ENCODE measurements at places on chromosomes 4 and X. TPM values are rescaled to one million over a fixed set of nuclear protein-coding genes. Genes with fewer than 3 reads are reported as not detected.

- no peaks in the 10 kb centered on the region for H3K4me1 ChIP-seq
- no peaks in the 10 kb centered on the region for H3K27me3 ChIP-seq
- no peak overlapping the region for H3K27ac ChIP-seq
Observed at GRCh38 chrX:1419545-1420355, 27.8 kb upstream of the SLC25A6 start.

- H3K36me3 ChIP-seq: no peaks in the 10 kb centered on the region
- no peak for DNase-seq
- no peak overlapping the region for H3K4me3 ChIP-seq
- H3K27ac ChIP-seq: no peak overlapping the region
Observed at GRCh38 chrX:148929686-148930085, 429.3 kb downstream of the AFF2 start.

GRCh38 chrX:79444694-79445210 is 77.6 kb upstream of the ITM2A start:
- no peak overlapping the region for H3K4me3 ChIP-seq
- no peaks in the 10 kb centered on the region for H3K27me3 ChIP-seq
- H3K27ac ChIP-seq: no peak overlapping the region
- DNase-seq: no peak

DNA sequence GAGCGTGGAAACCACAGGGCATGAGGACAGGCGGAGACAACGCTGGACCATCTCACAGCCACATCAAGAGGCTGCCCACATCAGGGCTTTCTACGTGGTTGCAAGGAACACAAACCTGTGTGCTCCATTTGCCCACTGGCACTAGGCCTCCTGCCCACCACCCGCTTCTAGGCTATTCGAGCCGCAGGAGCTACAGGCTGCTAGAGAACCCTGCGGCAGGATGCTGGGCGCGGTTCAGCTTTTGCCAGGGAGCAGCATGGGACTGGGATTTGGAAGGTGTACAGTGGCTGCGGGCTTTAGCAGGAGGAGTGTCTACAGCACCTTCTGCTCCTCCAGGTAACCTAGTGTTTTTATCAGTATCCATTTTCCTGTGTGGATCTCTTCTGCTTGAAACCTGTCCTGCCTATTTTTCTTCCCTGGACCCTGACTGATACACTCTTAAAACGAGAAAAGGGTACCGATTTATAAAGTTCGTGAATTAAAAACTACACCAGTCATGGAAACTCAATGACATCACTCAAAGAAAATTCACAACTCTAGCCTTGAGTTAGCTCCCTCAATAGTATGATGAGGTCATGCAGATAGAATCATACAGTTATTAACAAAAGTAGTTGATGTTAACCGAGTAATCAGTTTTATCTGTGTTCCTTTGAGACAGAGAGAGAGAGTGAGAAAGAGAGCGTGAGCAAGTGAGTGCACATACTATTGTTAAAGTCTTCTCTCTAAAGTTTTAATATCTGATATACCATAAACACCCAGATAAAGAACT is 12.8 kb downstream of the NOP14 start:
- H3K27ac ChIP-seq: no peak overlapping the region
- no peak for DNase-seq
- H3K4me3 ChIP-seq: no peak overlapping the region
- no peaks in the 10 kb centered on the region for H3K27me3 ChIP-seq
- peaks cover 92% of the 10 kb centered on the region for H3K36me3 ChIP-seq

- no peaks in the 10 kb centered on the region for H3K36me3 ChIP-seq
- no peaks in the 10 kb centered on the region for H3K27me3 ChIP-seq
Observed at GRCh38 chr4:168667921-168668320, 171.1 kb downstream of the PALLD start.

DNA sequence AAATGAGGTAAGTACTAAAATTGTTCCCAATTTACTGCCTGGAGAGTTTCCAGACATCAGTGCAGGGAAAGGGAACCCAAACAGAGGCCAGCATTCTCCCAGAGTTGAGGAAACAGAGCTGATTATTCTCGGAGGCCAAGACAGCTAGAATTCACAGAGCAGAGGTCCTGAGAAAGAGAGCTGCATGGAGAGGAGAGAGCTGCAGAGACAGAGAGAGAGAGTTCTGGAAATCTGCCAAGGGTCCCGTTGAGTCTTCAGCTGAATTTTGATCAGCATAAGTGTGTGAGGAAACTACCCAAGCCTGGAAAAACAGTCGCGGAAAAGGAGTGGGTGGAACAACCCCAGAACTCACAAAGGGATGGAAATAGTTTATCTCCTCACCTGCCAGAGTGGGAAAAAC is 43.8 kb upstream of the GPR173 start:
- no peak for DNase-seq
- H3K27ac ChIP-seq: peak overlapping the region; percentile 23
- H3K4me1 ChIP-seq: peaks cover 13% of the 10 kb centered on the region
- peaks cover 8% of the 10 kb centered on the region for H3K27me3 ChIP-seq
- no peaks in the 10 kb centered on the region for H3K36me3 ChIP-seq

DNA sequence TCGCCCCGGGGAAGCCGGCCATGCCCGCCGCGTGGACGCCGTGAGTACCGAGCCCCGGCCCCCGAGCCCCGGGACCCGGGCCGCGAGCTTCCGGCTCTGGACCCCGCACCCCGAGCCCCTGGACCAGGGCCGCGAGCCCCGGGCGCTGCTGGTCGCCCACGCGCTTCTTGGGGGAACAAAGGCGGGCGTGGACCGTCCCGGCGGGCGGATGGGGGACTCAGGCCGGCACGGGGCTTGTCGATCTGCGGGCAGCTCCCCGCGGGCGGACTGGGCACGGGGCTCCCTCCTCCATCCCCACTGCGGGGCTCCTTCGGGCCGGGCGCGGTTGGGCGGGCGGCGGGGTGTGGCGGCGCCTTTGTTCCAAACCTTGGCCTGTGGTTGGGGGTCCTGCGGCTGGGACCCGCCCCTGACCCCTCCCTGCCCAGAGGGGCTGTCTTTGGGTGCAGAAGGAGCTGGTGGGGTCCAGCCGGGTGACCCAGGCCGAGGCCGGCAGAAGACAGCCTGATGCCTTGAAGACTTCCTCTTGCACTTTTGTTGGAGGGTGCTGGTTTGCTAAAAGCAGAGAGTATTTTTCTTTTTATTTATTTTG is 25.2 kb upstream of the ADD1 start:
- H3K27ac ChIP-seq: peak overlapping the region; percentile 50
- peaks cover 19% of the 10 kb centered on the region for H3K36me3 ChIP-seq
- peaks cover 30% of the 10 kb centered on the region for H3K4me1 ChIP-seq

DNA sequence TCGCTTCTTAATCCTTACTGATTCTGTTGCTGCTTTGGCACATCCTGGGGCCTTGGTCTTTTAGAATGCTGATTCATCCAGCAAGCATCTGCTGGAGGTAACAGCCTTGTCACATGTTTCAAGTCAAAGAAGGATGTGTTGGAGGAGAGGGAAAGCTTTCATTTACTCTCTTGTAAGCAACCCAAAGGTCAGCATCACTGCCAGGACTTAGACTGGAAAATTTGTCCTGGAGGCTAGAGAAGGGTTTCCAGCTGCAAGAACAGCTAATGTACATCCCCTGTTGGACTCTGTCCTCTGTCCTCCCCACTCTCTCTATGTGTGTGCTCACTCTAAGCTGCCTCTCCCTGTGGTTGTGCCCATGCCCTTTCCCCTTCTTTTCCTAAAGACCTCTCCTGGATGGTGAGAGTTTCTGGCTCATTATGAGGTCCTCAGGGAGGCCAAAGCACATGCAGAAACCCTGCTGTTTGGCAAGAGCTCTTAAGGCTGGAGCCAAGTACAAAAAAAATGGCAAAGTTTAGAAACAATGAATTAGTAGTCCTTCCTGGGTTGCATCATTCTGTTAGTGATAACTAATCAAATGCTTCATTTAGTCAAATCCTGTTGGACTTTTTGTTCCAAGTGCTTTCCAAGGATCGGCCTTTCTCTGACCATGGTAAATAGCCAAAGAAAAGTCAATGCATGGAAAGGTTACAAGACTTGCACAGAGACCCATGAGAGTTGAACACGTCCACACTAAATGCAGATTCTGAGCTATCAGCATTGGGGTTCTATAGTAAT is 13.4 kb upstream of the SRPX start:
- H3K4me1 ChIP-seq: peaks cover 12% of the 10 kb centered on the region
- no peaks in the 10 kb centered on the region for H3K27me3 ChIP-seq
- no peaks in the 10 kb centered on the region for H3K36me3 ChIP-seq
- DNase-seq: no peak

DNA sequence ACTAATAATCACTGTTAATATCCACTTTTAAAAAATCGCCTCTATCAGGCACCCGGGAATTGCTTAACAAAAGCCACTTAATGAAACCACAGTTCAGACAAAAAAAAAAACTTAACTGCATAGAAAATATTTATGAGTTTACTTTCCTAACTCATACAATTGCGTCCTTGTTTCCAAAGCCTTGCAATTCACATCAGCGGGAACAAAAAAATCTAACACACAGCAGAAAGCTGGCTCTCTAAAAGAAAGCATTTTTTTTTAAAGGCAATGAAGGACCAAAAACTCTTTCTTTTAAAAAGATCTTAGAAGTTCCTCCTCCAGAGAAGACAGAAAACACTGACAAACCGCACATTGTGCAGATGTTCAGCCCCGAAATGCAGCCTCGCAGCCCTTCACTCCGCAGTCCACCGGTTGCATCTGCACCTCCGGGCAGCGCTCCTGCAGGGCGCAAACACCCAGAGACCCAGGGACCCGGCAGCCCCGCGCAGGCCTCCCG is 812 bp downstream of the FAT1 start:
- DNase-seq: peak; percentile 27
- peaks cover 57% of the 10 kb centered on the region for H3K4me1 ChIP-seq
- peaks cover 52% of the 10 kb centered on the region for H3K27me3 ChIP-seq
- no peaks in the 10 kb centered on the region for H3K36me3 ChIP-seq
- H3K27ac ChIP-seq: peak overlapping the region; percentile 93

- no peaks in the 10 kb centered on the region for H3K27me3 ChIP-seq
- no peak overlapping the region for H3K27ac ChIP-seq
- no peak for DNase-seq
- peaks cover 41% of the 10 kb centered on the region for H3K36me3 ChIP-seq
- no peak overlapping the region for H3K4me3 ChIP-seq
Observed at GRCh38 chr4:8398347-8398746, 42.2 kb downstream of the ACOX3 start.

- H3K36me3 ChIP-seq: peaks cover 29% of the 10 kb centered on the region
- no peaks in the 10 kb centered on the region for H3K4me1 ChIP-seq
- no peak overlapping the region for H3K4me3 ChIP-seq
- no peaks in the 10 kb centered on the region for H3K27me3 ChIP-seq
- H3K27ac ChIP-seq: no peak overlapping the region
- DNase-seq: no peak
Observed at GRCh38 chr4:123055943-123056342, 133.5 kb upstream of the NUDT6 start.

DNA sequence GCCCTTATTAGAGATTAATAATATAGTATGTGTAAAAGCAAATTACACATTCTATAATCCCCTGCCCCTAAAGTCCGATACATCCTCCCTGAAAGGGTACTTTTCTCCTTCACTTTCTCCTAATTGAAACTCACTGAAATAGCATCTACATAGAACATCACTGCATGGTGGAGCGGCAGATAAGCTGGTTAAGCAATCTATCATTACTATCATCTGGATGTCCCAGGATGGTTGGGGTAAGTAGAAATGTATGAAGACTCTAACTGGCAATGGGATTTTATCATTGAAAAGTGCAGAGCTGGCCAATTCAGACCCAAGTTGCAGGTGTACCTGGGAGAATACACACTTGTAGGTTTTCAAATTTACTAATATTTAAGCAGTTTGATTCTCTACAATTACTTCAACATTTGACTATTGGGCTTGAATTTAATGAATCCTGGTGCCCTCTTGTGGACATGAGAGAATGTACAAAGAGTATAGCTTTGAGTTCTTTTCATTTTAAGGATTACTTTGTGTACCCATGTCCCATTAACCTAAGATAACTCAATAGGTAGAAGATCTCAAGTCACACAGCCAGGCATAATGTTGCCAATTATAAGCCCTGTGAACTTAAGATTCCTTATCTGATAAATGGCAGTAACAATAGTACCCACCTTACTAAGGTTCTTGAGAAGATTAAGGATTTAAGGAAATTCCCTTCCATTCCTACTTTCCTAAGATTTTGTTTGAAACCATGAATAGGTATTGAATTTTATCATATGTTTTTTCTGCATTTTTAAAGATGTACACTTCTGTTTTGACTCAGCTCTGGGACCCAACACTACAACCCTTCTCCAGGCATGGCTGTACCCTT is 69.8 kb downstream of the SHROOM3 start:
- H3K27ac ChIP-seq: no peak overlapping the region
- peaks cover 15% of the 10 kb centered on the region for H3K27me3 ChIP-seq
- no peak overlapping the region for H3K4me3 ChIP-seq
- H3K4me1 ChIP-seq: no peaks in the 10 kb centered on the region
- DNase-seq: no peak
- no peaks in the 10 kb centered on the region for H3K36me3 ChIP-seq

DNA sequence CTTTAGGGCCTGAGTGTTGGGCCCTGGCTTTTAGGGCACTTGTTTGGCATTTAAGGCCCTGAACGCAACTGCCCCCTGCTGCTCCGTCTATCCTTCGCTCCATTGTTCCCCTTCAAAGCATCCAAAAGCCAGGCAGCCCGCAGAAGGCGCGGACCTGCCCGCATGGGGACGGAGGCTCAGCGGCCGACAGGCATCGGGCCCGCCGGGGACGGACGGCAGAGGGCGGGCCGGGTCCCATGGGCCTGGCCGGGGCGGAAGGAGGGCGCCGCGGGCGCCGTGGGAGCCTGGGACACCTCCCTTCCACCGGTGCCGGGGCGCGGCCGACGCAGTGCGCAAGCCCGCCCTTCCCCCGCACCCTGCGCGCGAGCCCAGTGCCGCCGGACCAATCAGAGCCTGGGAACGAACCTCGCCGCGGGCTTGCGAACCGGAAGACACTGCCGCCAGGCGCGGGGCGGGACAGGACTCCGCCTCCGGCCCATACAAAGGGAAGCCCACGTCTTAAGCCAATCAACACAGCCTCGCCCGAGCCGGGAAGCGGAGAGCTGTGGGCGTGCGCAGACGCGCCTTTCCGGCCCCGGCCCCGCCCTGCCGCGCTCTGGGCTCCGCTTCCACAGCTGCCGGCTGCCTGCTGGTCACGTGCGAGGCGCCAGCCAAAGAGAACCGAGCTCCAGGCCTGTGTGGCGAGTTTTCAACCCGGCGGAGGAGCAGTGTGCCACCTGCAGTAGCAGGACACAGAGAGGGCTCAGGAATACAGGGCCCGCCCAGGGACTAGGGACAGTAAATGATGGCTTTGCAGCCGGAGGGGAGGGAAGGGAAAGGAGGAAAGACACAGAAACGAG is 2.1 kb upstream of the ARHGAP4 start:
- peak; percentile 94 for DNase-seq
- H3K27me3 ChIP-seq: no peaks in the 10 kb centered on the region
- peaks cover 31% of the 10 kb centered on the region for H3K36me3 ChIP-seq
- peak overlapping the region; percentile 97 for H3K27ac ChIP-seq

DNA sequence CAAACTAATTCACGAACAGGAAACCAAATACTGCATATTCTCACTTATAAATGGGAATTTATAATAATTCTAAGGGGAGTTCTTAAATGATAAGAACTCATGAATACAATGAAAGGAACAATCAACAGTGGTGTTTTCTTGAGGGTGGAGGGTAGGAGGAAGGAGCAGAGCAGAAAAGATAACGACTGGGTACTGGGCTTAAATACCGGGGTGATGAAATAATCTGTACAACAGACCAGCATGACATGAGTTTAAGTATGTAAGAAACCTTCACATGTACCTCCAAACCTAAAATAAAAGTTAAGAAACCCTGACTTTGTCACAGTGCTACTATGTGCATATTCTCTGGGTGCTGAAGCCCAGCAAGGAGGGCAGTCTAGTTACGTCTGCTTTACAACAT is 6.6 kb downstream of the FREM3 start:
- H3K36me3 ChIP-seq: no peaks in the 10 kb centered on the region
- no peak overlapping the region for H3K27ac ChIP-seq
- DNase-seq: no peak
- peaks cover 22% of the 10 kb centered on the region for H3K27me3 ChIP-seq
- H3K4me1 ChIP-seq: no peaks in the 10 kb centered on the region

Gene KLKB1
- 0.74 TPM for total RNA-seq

Gene ARR3
- total RNA-seq: not detected

Gene ARHGAP36
- total RNA-seq: not detected

Gene MAGEA2
- total RNA-seq: not detected

Gene CLGN
- total RNA-seq: 47.0 TPM

Gene CCDC110
- total RNA-seq: 2.0 TPM

Gene ASB5
- 4.3 TPM for total RNA-seq

All from left ventricle myocardium inferior (tissue), 1 donor.